LHCN-M2 (cell line): ENCODE measurements at places on chromosomes 2 and 18. TPM values are rescaled to one million over a fixed set of nuclear protein-coding genes. Genes with fewer than 3 reads are reported as not detected.

DNA sequence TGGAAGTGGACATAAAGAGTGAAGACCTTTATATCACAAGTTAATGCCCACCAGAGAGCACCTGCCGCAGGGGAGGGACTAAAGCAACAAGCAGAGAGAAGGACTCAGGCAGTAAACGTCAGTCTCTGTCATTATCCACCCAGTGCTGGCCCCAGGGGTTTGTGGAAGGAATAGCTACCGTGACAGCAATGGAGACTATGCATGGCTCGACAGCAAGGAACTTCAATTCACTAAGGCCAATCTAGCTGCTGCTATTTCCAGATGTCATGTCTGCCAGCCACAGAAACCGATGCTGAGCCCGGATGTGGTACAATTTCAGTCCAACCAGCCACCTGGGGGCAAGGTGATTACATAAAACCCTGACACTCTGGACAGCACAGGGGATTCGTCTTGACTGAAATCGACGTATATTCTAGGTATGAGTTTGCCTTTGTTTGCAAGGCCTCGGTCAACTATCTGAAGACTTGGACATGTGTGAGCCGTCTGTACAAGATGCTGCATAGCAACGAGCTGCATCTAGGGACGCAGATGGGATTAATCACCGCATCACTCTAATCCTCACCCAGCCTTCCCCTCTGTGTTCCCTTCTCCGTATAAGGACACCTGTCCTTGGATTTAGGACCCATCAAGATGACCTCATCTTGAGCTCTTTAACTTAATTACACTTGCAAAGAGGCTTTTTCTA lies 154.1 kb upstream of the SH3BP4 start:
- DNase-seq = no peak

GRCh38 chr2:207243601-207244000 lies 77.9 kb upstream of the KLF7 start:
- DNase-seq = no peak

DNA sequence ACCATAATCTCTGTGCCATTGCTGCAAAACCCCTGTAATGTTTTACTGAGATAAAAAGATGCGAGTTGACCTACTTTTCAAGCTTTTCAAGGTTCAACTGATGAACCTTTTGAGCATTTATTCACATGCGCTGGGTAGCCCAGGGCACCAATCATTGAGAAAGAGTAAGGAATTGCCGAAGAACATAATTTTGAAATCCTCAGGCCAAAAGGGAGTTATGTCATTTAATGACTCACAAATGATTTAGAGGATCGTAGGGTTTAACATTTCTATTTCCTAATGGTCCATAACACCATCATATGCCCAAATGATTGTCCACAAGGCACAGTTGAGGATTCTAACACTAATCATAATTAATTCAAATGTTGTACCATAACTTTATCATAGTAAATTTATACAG lies 20.2 kb upstream of the DLX1 start:
- no peak for DNase-seq

GRCh38 chr2:192148620-192149321 lies 46.0 kb downstream of the TMEFF2 start:
- peak; percentile 71 for DNase-seq

DNA sequence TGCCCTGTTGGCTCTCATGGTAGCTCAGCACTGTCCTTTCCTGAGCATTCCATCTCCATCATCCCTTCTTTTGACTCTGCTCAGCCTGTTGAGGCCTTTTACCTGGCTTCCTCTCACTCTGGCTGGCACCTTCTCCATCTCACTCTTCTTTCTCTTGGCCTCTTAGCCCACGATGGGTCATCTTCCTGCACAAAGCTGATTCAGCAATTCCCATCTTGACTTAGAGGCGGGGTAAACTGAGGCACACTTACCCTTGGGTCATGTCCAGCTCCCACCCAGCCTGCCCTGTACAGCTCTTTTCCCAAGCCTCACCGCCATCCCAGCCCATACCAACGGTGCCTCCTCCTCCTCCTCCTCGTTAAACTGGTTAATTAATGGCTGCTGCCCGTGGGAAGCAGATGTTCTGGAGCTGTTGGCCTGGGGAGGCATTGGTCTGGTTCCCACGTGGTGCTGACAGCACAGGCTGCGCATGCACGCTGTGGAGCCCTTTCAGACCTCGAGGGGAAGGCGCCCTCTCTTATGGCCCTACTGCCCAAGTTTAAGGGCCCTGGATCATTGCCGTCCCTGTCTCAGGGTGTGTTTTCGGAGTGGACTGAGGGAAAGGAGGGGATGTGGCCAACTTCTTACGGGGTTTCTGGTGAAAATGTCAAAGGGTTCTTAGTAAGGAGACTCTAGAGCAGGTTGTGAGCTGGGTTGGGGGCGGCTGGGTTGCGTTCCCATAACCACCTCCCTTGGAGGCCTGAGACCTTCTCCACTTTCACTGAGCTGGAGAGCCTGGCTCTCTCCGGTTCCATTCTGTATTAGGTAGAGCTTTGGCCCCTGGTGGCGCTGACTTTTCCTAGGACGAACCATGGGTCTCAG lies 10.9 kb downstream of the WNT10A start:
- no peak for DNase-seq

- DNase-seq = no peak
Observed at GRCh38 chr18:37657493-37657892, 91.9 kb upstream of the CELF4 start.

DNA sequence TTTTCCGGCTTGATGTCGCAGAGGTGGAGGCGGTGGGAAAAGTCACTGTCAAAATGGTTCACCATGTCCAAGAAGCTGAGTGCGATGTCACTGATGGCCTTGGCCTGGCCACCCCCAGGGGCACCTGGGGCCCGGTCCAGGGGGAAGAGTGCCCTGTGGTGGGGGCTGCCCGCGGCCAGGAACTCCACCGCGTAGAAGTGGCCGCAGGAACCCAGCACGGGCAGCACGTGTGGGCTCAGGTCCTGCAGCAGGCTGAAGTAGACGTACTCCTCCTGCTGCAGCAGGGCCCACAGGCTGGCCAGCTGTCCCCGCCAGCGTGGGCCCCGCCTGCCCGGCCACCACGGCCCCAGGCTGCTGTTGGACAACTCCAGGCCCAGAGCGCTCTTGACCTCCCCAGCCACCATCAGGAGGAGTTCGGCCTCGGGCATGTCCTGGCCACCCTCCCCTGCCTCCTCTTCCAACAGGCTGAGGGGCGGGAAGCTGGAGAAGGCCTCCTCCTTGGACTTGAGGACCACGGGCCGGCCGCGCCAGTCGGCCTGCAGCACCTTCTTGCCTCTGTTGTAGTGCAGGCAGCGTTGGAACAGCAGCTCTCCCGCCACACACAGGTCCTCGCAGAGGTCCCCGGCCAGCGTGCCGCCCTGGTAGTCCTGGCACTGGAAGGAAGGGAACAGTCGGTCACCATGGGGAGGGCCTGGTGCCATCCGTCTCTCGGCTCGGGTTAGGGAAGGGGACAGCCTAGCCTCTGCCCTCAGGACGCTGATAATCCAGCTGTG lies 10.3 kb downstream of the DIPK1C start:
- DNase-seq = no peak

DNA sequence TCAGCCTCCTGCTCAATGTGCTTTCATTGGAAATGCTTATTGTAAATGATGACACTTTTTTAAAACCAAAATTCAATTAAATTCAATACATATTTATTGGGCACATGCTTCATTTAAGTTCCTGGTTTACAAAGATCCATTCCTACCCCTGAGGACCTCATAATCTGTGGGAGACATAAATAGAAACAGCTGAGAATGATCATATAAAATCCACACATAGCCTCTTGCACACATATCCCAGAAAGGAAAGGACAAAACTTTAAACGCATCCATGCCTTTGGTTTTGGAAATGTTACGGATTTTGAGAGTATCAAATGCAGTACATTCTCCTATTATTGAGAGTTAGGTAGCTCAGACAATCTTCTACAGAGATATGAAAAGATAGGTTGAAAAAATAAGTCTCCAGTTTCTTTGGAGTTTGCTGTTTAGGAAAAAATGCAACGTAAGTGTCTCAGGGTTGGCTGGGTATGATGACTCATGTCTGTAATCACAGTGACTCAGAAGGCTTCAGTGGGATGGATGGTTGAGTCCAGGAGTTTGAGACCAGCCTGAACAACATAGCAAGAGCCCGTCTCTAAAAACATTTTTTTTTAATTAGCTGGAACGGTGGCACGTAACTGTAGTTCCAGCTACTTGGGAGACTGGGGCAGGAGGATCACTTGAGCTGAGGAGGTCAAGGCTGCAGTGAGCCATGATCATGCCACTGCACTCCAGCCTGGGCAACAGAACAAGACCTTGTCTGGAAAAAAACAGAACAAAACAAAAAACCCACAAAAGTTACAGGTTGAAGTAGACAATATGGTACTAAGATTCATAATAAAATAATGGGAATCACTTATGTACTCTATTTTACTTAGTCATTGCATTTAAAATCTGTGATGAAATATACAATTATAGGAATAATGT lies 3.9 kb upstream of the PRELID3A start:
- DNase-seq = peak; percentile 86

DNA sequence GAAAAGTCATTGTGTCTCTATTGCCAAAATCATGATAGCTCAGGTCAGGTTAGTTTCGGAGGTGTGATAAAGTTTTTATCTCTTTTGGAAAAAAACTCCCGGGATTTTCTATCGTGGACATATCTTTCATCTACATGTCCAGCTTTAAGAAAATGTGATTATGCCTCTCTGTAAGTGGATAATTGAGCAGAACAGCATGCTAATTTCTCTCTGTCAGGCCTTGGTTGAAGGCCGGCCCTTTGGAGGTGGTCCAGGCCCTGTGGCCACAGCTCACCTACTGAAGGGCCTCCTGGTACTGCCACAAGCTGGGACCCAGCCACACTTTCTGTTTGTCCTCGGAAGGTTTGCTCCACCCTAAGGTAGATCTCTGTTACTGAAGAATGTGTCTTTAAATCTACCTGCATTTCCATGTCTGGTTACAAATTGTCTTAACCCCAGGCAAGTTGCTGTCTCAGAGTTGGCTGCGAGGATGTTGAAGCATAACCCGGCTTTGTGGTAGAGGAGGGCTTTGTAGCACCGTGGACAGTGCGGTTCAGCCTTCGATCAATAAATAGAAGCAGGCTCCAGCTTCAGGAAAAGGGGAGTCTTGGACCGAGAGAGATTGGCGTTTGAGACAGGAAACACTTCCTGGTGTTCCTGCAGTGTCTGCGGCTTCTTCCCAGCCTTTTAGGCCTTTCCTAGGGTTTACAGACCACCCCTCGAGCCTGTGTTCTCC lies 25.5 kb downstream of the TCF7L1 start:
- no peak for DNase-seq

DNA sequence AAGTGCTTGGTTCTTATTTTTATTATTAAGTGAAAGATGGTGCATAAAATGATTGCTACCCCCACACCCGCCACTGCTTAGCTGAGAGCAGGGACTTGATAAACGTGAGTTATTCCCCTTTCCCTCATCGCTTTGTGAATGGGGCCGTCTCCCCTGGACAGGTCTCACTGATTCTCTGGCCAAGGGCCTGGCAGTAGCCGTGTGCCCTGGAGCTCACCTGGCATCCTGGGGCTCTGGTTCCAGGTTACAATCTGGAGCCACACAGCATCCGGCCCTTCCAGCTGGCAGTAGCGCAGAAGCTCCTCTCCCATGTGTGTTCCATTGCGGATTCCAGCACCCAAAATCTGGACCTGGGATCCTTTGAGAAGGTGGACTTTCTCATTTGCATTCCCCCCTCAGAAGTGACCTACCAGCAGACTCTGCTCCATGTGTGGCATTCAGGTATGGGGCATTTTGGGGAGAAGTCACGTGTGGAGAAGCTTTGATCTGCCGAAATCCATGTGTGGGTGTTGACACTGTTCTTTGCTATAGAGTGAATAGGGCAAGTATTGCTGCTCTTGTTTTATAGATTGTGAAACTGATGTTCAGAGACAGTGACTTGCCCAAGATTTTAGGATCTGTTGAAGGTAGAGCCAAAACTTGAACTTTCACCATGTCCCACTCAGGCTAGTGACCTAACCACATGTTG lies 63.8 kb downstream of the GREB1 start:
- DNase-seq = no peak

DNA sequence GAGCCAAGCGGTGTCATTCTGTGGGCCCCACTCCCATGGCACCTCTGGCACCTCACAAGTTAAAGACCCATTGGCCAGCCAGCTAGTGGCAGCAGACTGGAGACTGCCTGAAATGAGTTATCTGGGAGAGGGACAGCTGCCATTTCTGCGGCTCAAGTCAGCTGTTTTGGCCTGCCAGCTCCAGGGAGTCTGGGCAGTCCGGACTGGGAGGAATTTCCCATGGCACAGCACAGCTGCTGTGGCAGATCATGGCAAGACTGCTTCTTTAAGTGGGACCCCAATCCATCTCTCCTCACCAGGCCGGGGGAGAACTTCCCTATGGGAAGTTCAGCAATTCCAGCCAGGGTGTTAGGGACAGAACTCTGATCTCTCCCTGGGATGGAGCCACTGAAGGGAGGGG lies 2187.6 kb upstream of the CELF4 start:
- peak; percentile 76 for DNase-seq

DNA sequence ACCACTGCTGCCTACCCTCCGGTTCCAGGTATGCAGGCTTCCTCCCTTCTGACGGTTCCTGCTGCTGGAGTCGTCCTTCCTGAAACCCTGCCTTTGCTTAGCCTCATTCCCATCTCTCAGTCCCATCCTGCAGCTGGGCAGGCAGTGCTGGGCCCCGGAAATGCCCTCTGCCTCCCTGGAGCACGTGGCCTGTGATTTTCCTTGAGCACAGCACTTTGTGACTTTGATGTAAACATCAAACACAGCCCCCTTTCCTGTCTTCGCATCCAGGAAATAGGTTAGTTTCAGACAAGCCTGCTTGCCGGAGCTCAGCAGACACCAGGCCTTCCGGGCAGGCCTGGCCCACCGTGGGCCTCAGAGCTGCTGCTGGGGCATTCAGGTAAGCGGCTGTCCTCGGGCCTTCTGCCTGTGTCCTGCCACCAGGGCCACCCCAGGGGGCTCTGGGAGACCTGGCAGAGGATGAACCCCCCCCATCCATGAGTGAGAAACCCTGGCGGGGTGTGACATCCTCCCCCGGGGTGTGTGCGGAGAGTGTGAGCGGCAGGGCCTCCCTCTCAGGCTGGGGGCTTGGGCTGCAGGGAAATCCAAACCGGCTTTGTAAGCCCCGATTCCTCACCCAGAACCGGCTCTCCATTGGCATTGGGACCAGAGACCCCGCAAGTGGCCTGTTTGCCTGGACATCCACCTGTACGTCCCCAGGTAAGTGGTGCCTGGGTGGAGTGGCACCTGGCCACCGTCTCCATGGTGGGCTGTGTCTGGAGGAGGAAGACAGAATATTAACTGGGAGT lies at the start of gene ZAP70:
ZAP70 (plus strand) TSS at position 281 of the 788 bp plus-strand sequence. CDS start 10,461 bp downstream, outside the sequence.
- no peak for DNase-seq

- peak; percentile 74 for DNase-seq
Observed at GRCh38 chr2:46335391-46336282, 38.4 kb downstream of the EPAS1 start.

GRCh38 chr2:54809819-54810218 lies 86.4 kb downstream of the EML6 start:
- DNase-seq = peak; percentile 48

Gene SP140
- total RNA-seq = 0.34 TPM in 1 of 2 replicates, not detected in the other

Gene NR4A2
- 0.13 and 0.40 TPM in 2 replicates for total RNA-seq

Gene POTEC
- total RNA-seq = not detected in 2 replicates

Gene CWC22
- total RNA-seq = 12.2 and 16.8 TPM in 2 replicates

Gene ABCB11
- total RNA-seq = not detected in 2 replicates

Gene AGBL5
- 26.0 and 29.2 TPM in 2 replicates for total RNA-seq

Gene SCN2A
- total RNA-seq = 1.3 and 2.3 TPM in 2 replicates
